Activated CD8-positive, alpha-beta memory T cell treated with anti-CD3 and anti-CD28 coated beads for 1 hour (primary cell): ENCODE measurements at places on chromosomes 16 and 17.

GRCh38 chr16:15907863-15908478 is 19.6 kb upstream of the CEP20 start:
- DNase-seq = no peak

- peak; percentile 3 for DNase-seq
These were observed 66.8 kb downstream of the DNAH3 start for GRCh38 chr16:21083729-21084268.

DNA sequence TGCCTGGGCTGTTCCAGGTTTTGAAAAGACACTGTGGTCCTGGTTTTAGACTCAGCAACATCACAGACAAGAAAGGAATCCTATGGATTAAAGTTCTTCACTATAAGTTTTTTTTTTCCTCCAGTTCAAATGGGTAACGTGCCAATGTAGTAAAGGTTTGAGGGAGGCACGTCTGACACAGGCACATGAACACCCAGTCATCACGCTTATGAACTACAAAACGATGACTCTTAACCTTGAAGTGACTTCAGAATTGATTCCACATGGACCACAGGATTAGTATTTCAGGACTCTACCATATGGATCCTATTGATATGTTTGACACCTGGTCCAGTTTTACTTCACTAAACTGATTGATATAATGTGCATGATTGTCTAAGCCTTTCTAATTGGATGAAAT is 2.3 kb downstream of the PRMT7 start:
- DNase-seq = no peak

GRCh38 chr16:2035431-2036199 is 8.9 kb downstream of the NHERF2 start:
- DNase-seq = no peak

GRCh38 chr17:30267625-30268024 is 24.1 kb downstream of the BLMH start:
- no peak for DNase-seq

GRCh38 chr17:77054936-77055335 is 85.8 kb upstream of the SEC14L1 start:
- no peak for DNase-seq

- DNase-seq = no peak
These were observed 10.4 kb downstream of the KPNB1 start for GRCh38 chr17:47660064-47660492.

- DNase-seq = no peak
These were observed 45.2 kb upstream of the SLC5A11 start for GRCh38 chr16:24800586-24800985.

DNA sequence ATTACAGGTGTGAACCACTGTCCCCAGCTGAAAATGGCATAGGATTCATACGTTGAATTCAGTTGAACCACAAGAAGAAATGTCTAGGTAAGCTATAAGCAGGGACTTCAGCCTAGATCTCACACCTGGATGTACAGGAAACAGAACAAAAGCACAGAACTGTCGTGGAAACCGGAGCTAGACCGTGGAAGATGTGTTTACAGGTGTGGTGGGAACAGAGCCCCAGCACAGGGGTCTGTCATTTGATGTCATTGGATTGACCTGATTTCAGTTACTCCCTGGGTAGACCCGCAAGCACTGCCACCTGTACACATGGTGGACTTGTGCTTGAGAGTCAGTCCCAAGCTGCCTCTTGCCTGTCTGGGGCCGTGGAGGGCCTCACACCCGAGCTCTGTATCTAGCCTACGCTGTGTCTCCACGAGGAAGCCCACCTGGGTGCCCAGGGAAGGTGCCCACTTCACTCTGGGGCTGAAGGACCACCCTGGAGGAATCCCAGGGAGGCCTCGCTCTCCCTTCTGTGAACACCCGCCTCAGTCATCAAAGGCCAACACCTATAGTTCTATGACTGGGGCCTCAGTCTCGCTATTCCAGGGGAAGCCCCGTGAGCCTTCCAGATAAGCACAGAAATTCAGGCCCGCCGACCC is 32.2 kb upstream of the MLKL start:
- no peak for DNase-seq

DNA sequence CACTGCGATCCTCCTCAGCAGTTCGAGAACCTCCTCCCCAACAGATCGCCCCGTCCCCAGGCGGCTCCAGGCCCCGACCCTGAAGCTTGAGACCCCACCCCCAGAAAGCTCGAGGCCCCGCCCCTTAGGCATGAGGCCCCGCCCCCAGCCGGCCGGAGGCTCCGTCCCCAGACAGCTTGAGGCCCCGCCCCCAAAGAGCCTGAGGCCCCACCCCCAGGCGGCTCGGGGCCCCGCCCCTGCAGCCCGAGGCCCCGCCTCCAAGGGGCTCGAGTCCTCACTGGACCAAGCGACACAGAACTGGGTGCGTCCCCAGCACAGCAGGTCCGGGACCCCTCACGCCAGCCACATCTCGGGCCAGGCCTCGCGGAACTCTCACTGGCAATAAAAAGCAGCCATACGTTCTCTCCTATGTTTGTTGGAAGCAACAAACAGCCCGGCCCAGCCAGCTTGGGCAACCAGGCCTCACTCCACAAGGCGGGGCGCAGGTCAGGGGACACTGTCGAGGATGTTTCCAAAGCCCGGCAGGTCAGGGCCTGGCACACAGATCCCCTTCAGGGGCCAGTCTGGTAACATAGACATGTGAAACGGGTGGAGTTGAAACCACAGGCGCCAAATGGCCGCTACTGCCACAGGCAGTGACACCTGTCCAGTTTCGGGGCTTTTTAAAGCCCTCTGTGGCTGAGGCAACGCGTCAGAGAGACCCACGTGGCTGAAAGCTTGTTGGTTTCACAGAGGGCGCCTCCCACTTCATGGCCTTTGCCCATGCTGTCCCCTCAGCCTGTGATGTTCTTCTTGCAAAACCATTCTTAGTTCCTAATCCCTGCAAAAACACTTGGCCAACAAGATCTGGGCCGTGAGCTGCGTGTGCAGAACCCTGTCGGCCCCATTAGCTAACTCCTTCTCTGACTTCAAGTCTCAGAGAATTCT is 224.2 kb downstream of the PARN start:
- no peak for DNase-seq

DNA sequence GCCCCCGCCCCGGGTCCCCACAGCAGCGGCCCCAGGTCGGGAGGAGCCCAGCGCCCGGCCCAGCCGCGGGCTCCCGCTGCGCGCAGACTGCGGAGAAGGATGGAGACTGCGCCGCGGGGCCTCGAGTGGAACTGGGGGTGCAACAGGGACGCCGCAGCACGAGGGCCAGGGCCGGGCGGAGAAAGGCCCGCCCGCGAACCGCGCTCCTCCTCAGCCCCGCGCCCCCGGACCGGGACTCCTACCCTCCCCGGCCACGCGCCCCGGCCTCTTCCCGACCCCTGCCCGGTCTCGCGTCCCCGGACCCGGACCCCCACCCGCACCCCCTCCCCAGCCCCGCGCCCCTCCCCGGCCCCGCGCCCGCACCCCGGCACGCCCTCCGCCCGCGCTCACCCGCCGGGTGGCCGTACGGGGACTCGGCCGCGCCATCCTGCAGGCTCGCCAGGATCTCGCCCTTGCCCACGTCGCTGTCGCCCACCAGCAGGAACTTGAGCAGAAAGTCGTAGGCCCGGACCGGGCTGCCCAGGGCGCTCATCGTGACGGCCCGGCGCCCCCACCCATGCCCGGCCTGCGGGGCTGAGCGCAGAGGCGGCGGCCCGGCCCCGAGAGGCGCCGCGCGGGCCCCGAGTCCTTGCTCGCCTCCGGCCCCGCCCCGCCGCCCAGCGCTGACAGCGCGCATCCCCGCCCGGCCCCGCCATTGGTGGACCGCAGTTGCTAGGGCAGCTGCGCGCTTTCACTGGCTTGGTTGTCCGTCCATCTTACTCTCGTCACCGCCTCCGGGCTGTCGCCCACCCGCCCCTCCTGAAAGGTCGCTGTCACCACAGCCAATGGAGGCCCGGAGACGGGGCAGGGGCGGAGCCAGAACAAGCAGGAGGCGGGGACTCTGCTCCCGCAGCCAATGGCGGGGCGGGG is at the start of gene RAB40B:
RAB40B (minus strand) TSS at position 634 of the 909 bp plus-strand sequence; CDS start at position 532, 102 bp downstream.
- DNase-seq = peak; percentile 97

GRCh38 chr16:10343124-10343760 is 42.6 kb upstream of the ATF7IP2 start:
- DNase-seq = no peak

DNA sequence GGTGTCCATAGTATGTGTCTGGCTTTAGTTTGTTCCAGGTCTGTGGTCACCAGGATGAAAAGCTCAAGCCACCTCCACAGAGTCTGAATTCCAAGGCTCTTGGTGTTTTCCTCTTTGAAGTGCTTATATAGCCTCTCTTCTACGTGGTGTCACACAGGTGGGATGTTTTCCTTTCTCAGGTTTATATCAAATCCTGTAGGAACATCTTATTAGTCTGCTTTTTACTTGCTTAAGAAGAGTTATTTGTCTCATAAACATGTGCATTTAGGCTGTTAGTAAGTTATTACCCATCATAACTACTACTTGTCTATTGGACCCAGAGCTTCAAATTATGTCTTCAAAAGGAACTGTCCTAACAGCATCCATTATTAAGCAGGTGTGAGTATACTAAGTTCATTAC is at the start of gene KRT39:
KRT39 (minus strand) TSS at position 101 of the 400 bp plus-strand sequence; CDS start at position 9, 92 bp downstream.
- no peak for DNase-seq

DNA sequence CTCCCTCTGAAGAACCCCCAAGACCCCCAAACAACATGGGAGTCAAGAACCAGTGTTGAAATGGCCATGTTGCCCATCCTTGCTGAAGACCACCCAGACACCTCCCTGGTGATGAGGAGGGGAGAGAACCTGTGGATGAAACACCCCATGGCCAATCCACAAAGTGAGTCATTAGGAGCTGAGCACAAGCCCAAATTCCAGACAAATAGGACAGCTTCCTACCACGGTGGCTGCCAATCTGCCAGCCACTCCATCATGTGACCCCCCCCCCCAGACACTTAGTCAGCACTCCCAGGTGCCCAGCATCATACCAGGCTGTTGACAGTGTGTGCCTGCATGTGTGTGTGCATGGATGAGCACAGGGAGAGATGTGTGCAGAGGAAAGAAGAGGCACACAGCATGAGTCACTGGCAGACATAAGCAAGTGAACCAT is 26.4 kb upstream of the RPL38 start:
- DNase-seq = no peak

GRCh38 chr17:31394544-31394943 is 3.1 kb downstream of the RAB11FIP4 start:
- DNase-seq = no peak

- DNase-seq = no peak
These were observed 34.0 kb downstream of the CPNE2 start for GRCh38 chr16:57126411-57126810.

DNA sequence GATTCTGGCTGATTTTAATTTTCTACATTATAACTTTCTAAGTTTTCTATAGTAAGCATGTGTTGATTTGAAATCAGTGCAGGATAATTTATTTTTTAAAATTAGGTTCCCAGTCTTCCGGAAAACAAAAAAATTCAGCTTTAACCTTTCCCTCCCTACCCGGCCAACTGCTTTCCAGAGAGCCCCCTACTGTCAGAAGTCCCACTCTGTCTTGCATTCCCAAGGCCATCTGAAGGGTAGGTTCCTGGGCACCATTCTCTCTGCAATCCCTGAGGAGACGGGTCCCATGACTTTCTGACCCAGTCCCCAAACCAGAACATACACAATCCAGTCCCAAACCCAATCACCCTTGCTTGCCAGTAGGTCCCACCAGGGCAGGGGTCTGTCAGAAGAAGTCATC is 200.3 kb downstream of the CYLD start:
- DNase-seq = no peak

GRCh38 chr16:77223184-77223583 is 24.0 kb downstream of the SYCE1L start:
- no peak for DNase-seq

DNA sequence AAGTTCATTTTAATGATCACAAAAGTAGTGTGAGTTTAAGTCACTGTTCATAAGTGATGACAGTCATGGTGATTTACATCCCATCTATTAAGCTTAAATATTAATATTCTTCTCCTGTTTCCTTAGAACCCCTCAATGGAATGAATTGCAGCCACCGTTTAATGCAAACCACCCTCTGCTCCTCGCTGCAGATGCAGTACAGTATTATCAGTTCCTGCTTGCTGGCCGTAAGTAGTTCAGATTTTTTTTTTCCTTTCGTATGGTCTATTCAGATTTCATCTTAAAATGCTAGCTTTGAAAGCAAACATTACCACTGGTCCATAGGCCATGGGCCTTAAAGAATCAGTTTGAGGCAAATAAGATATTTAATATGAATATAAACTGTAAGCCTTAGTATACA is 359.0 kb upstream of the TBX2 start:
- DNase-seq = no peak

DNA sequence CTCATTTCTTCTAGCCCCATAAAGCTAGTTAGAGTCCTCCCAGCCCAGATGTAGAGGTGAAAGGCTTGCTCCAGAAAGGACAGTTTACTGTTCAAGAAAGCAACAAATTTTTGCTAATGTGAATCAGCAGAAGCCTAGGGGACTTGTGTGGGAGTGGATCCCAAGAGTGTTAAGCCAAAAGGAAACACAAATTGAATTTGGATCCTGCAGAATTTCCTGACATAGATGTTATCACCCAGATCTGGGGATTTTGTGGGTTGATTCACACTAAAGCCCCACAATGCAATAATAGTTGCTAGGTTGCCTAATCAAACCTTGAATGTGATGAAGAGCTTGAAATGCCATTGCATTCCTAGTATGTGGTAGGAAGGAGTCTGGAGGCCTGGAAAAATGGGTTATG is 135.2 kb upstream of the HS3ST3A1 start:
- no peak for DNase-seq

GRCh38 chr17:76585033-76585648 is 519 bp downstream of the ST6GALNAC2 start:
- DNase-seq = no peak
